M059J (cell line): ENCODE measurements at places on chromosomes 4 and X. TPM values are rescaled to one million over a fixed set of nuclear protein-coding genes. Genes with fewer than 3 reads are reported as not detected.

Gene GLRA3
- not detected in 2 replicates for total RNA-seq

Gene ODAM
- not detected in 2 replicates for total RNA-seq

Gene SPP1
- 6.1 and 6.4 TPM in 2 replicates for total RNA-seq

Gene ITM2A
- not detected in 2 replicates for total RNA-seq

Gene CFAP47
- total RNA-seq = 0.05 TPM in 1 of 2 replicates, not detected in the other

Gene NKX1-1
- not detected in 2 replicates for total RNA-seq

DNA sequence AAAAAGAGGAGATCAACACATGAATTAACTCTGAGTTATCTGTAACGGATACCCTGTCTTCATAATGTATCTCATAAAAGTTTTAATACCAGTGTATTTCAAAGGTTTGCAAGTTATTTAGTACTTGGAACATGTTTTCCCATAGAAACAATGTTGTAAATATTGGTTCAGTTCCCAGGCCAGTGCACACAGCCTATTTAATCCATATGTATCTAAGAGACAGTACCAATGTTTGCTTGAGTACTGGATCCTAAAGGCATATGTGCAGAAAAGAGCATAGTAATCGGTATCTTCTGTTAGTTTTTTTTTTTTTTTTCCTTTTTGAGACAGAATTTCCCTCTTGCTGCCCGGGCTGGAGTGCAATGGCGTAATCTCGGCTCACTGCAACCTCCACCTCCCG, 46.1 kb downstream of the SLIT2 start:
- DNase-seq = no peak

DNA sequence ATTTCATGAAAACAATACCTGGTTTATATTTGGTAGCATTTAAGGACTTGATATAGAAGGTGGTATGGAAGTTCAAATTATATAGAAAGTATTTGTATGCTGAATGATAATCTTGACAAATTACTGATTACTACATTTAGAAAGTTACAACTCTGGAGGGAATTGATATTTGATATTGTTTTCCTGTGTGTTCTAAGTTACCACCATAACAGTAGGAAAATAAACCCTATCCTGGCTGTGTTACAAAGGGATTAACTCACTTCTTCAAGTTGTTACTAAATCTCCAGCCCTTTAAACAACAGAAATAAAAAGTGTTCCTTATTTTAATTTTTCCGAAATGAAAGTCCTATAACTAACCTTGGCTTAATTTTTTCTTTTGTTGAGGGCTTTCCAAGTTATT, 36.6 kb downstream of the FHL1 start:
- DNase-seq = no peak

- DNase-seq = no peak
Measured at GRCh38 chrX:126550816-126551215, 1.8 kb downstream of the DCAF12L1 start.

DNA sequence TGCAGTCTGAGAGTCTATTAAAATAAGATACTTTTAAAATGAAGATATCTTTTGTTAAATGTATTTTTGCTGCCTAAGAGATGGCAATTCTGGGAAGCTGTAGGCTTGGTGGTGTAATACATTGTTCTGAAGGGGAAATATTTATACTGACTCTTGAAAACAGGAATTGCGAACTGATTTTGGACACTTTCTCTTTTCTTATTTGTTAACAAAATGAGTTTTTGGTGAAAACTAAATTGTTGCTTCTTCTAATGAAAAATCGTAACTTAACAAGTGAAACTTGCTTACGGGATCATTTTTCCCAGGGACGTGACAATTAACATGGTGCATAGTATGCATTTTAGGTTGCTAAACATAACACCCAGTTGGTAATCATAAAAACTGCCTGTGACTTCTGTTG, 71.0 kb downstream of the RAPGEF2 start:
- no peak for DNase-seq

DNA sequence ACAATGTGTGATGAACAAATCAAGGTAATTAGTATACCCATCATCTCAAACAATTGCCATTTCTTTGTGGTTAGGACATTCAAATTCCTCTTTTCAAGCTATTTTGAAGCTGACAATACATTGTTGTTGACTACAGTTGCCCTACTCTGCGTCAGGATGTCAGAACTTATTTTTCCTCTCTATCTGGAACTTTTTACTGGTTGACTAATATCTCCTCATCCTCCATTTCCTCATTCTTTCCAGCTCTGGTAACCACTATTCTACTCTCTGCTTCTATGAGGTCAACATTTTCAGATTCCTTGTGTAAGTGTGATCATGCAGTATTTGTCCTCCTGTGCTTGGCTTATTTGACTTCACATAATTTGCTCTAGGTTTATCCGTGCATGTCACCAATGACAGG, 240.5 kb upstream of the HS3ST1 start:
- peak; percentile 50 for DNase-seq

- DNase-seq = peak; percentile 2
Measured at GRCh38 chrX:102546828-102547493, 30.4 kb upstream of the TMSB15A start.
